ENCODE measurements at places on chromosomes 12 and 14.
A peak's percentile ranks its signal among the peaks of the same experiment; 100 is the strongest.

DNA sequence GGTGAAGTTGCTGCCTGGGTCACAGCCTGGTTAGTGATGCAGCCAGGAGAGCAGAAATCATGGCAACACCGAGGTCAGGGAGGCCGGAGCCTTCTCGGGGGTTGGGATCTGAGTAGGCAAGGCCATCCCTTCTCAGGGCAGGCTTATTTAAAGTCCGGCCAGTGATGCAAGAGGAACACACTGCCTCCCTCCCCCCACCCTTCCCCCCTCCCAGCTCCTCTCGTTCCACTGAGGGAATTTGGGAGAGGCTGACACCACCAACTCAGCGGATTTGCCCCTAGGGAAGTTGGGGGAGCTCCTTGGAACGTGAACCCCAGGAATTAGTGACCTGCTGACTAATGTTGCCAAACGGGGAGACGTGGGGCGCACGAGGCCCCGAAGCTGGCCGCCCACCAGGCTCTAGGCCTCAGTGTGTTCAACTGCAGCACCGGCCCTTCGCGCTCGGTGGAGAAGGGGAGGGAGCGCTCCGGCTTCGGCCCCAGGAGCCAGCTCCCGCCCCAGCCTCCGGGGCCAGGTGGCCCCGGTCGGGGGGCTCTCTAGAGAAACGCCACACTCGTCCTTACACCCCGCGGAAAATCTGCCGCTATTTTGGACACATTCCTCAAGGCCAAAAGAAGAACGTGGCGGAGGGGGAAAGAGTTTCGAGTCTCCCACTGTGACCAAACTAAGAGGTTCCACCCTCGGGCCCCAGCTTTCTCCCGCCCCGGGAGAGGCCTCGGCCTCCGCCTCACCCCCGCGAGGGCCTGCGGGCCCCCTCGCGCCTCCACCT, 1.6 kb downstream of the CTDSP2 start:
- DNase-seq: peak; percentile 46

- DNase-seq: no peak
Measured at GRCh38 chr12:119283310-119283709, 51.2 kb upstream of the CCDC60 start.

- DNase-seq: no peak
Measured at GRCh38 chr14:81681541-81681940, 147.9 kb upstream of the SEL1L start.

DNA sequence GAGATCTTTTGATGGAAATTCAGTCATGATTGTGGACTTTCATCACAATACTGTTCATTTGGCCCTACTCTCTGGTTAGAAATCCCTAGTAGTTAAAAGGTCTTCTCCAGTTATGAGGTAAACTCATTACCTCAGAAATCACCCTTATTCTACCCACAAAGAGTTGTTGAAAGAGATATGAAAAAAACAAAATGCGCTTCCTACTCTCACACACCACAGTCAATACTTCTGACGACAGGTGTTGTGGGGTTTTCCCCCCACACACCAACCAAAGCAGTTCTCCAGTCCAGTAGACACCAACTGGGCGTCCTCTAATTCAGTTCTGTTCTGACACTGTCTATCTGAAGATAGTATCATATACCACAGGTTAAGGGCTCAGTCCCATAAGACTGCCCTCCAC, 54.9 kb downstream of the TRMT5 start:
- DNase-seq: no peak

DNA sequence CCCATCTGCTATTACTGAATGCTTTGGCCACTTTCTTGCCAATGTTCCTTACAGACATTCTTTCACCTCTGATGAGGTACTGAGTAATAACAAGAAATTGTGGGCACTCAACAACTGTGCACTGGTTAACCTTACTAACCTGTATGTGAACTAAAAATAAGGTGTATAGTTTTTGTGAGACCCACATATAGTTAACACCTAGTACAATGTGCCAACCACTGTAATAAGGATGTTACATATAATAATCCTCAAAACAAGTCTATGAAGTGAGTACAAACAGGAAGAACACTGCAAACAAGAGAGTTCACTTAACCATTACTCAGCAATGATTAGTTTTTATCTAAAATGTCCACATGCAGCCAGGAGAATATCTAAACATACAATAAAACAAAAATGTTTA, 4.5 kb downstream of the DDHD1 start:
- DNase-seq: no peak

- peak; percentile 56 for DNase-seq
Measured at GRCh38 chr14:99946652-99947489, 118.4 kb upstream of the EVL start.

DNA sequence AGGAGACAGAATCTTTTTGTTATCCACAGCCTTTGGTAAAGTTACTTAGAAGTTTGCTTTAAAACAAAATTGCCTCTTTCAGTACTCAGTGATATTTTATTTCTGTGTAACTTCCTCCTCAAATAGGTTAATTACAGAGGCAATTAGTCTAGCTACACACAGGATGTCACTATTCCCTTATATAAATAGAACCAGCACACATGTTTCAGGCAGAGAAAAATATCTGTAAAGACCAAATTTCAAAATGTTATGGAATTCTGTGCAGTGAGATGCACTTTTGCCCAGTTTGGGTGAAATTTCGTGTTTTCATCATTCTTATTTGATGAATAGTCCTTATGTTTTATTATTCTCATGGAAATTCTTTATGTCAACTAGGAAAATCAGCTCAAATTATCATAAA, 410.6 kb upstream of the SOX5 start:
- no peak for DNase-seq

- DNase-seq: no peak
Measured at GRCh38 chr12:106037524-106038298, 101.0 kb downstream of the NUAK1 start.

DNA sequence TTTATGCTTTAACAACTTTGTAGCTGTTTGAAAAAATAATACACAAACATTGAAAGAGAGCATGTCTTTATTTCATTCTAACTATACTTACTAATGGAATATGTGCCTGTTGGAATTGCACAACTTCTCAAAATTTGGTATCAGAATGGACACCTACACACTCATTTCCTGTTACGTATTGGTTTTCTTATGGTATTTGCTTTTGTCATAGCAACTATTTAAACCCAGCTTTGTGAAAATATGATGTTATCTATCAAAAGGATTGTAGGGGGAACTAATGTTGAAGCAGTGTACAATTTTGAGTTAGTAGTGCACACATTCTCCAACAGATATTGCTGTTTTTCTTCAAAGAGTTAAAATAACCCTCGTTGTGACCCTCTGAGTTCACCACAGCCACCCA, 52.6 kb downstream of the RBMS2 start:
- no peak for DNase-seq
